ENCODE measurements at places on chromosomes 6 and 20. TPM values are rescaled to one million over a fixed set of nuclear protein-coding genes. Genes with fewer than 3 reads are reported as not detected.
A peak's percentile ranks its signal among the peaks of the same experiment; 100 is the strongest.

The HLA-DQA1 gene
- total RNA-seq: 3.9 TPM

The ID4 gene
- total RNA-seq: not detected

The CYB5R4 gene
- 30.4 TPM for total RNA-seq

The LAMA4 gene
- not detected for total RNA-seq

The FAM184A gene
- total RNA-seq: 3.0 TPM

The SFT2D1 gene
- total RNA-seq: 37.2 TPM

The MCCD1 gene
- not detected for total RNA-seq

The ARMC12 gene
- 0.85 TPM for total RNA-seq

The AVP gene
- total RNA-seq: not detected

The EPB41L1 gene
- 0.62 TPM for total RNA-seq

The C6orf15 gene
- not detected for total RNA-seq

The GTF3C6 gene
- 60.9 TPM for total RNA-seq

The NXT1 gene
- 29.9 TPM for total RNA-seq

DNA sequence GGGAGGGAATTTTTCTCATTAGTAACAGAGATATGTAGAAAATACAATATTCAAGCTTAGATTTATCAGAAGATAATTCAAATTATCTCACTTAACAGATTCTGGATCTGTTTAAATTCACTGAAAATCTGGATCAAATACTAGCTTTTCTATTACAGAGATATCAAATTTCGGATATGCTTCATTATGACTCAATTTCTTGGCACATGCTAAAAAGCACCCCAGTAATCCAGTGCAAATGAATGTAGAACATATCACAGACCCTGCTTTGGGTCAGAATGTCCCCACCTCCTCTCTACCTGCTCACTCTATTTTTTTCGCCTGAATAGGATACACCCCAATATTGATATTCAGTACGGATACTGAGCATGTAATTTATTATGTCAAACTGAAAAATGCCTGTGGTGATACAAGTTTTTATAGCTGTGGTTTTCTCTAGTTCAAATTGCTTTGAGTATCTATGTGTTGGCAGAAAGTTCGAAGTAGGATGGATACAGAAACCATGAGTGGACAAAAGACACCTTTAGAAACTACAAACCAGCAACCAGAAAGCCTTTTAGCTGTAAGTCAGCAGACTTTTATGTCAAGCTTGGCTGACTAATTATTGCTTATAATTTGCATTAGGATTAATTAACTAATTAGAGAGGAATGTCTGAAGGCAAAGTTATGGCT, 290.0 kb downstream of the TFAP2B start:
- no peak for DNase-seq
- no peaks in the 10 kb centered on the region for H3K36me3 ChIP-seq
- H3K4me1 ChIP-seq: no peaks in the 10 kb centered on the region
- no peak overlapping the region for H3K27ac ChIP-seq
- no peak overlapping the region for H3K4me3 ChIP-seq

- H3K27me3 ChIP-seq: no peaks in the 10 kb centered on the region
- DNase-seq: no peak
- no peak overlapping the region for H3K4me3 ChIP-seq
- H3K27ac ChIP-seq: no peak overlapping the region
- H3K36me3 ChIP-seq: peaks cover 27% of the 10 kb centered on the region
- peaks cover 40% of the 10 kb centered on the region for H3K4me1 ChIP-seq
Observed at GRCh38 chr6:36867471-36868224, 7.0 kb downstream of the PPIL1 start.

- H3K36me3 ChIP-seq: no peaks in the 10 kb centered on the region
- no peaks in the 10 kb centered on the region for H3K4me1 ChIP-seq
- H3K27ac ChIP-seq: no peak overlapping the region
- no peaks in the 10 kb centered on the region for H3K27me3 ChIP-seq
Observed at GRCh38 chr6:165952514-165952913, 215.1 kb downstream of the TBXT start.

DNA sequence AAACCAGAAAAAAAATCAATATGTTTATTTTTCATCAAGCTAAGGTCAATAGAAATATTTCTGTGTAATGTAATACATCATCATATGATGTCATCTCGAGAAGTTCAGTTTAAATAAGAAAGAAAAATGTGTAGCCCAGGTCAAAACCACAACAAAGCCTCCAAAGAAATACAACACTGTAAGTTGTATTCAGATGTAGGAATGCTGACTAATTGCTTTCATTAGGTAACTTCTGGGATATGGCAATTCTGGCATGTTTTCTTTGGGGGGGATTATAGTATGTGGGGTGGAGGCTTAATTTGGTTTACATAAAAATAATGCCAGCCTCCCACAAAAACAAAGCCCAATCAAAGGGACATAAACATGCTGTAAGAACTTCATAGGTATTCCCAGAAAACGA, 881.8 kb upstream of the CITED2 start:
- H3K4me1 ChIP-seq: no peaks in the 10 kb centered on the region
- no peaks in the 10 kb centered on the region for H3K27me3 ChIP-seq
- no peaks in the 10 kb centered on the region for H3K36me3 ChIP-seq
- H3K27ac ChIP-seq: no peak overlapping the region
- no peak for DNase-seq

DNA sequence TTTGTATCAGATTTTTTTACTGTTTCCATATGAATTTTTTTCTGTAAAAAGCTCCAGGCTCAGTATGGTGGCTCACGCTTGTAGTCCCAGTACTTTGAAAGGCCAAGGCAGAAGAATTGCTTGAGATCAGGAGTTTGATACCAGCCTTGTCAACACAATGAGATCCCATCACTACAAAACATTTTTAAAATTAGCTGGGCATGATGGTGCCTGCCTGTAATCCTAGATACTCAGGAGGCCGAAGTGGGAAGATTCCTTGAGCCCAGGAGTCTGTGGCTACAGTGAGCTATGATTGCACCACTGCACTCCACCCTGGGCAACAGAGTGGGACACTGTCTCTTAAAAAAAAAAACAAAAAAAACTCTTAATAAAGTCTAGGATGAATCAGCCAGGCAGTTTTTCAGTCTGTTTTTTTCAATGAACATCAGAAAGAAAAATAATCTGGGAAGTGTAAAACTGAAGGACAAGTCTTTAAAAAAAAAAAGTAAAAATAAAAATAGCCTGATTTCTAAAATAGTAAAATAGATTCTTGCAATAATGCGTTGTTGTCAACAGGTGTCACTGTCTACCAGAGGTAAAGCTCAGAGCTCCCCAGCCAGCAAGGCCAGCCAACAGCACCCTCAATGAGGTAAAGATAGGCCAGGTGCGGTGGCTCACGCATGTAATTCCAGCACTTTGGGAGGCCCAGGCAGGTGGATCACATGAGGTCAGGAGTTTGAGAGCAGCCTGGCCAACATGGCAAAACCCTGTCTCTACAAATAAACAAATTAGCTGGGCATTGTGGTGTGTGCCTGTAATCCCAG, 9.3 kb upstream of the ATG5 start:
- peak; percentile 47 for DNase-seq
- no peak overlapping the region for H3K27ac ChIP-seq
- no peaks in the 10 kb centered on the region for H3K36me3 ChIP-seq
- peaks cover 29% of the 10 kb centered on the region for H3K27me3 ChIP-seq
- no peak overlapping the region for H3K4me3 ChIP-seq
- peaks cover 6% of the 10 kb centered on the region for H3K4me1 ChIP-seq

DNA sequence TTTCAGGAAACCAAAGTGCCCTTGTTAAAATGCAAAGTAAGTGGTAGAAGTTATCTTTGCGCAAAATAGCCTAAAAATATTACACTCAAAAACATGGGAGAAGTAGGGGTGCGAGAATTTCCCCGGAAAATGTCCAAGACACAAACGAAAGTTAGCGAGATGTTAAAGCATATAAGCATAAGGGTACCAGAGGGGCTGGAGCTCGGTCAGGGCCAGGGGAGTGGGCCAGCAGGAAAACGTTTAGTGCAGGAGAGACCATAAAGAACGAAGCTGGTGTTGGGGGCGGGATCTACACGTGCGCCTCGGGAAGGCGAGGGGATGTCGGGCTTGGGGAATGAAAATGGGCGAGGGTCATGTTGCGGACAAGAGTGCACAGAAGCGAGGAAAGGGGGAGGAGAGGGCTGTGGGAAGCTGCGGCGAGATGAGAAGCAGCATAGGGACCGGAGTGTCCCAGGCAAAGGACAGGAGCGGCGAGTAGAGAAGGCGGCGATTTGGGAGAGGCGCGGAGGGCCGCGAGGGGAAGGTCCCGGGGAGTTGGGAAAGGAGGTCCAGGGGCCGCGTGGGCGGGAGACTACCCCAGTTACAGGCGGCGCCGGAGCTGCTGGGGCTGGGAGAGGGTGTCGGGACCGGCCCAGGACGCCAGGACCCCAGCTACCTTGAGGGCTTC, 600 bp downstream of the XPO5 start:
- peak overlapping the region; percentile 95 for H3K4me3 ChIP-seq
- no peak for DNase-seq
- no peaks in the 10 kb centered on the region for H3K27me3 ChIP-seq
- H3K27ac ChIP-seq: peak overlapping the region; percentile 88
- peaks cover 20% of the 10 kb centered on the region for H3K36me3 ChIP-seq

GRCh38 chr20:709423-709822, 33.8 kb upstream of the SCRT2 start:
- DNase-seq: no peak
- H3K4me3 ChIP-seq: no peak overlapping the region
- no peaks in the 10 kb centered on the region for H3K4me1 ChIP-seq
- peaks cover 6% of the 10 kb centered on the region for H3K36me3 ChIP-seq

GRCh38 chr20:51800872-51801121, 1.5 kb downstream of the SALL4 start:
- peaks cover 69% of the 10 kb centered on the region for H3K27me3 ChIP-seq
- DNase-seq: no peak
- no peaks in the 10 kb centered on the region for H3K36me3 ChIP-seq
- peaks cover 5% of the 10 kb centered on the region for H3K4me1 ChIP-seq
- H3K4me3 ChIP-seq: peak overlapping the region; percentile 28

DNA sequence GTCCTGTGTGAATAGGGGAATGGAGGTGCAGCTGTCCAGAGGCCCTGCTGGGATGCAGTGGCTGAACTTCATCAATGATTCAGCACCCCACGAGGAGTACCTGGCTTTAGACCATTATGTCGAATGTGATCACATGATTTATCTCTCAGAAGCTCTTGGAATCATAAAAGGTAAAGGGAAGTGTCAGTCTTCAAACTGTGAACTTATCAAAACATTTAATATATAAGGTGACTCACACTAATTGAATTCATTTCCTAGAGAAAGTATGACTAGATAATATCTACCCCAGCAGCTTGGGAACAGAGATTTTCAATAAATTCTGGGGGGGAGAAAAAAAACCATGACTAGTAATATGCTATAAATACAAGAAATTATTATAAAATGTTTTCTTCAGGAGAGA, 29.5 kb downstream of the ALDH8A1 start:
- no peaks in the 10 kb centered on the region for H3K4me1 ChIP-seq
- no peak for DNase-seq
- H3K27ac ChIP-seq: no peak overlapping the region
- no peak overlapping the region for H3K4me3 ChIP-seq
- H3K27me3 ChIP-seq: no peaks in the 10 kb centered on the region

DNA sequence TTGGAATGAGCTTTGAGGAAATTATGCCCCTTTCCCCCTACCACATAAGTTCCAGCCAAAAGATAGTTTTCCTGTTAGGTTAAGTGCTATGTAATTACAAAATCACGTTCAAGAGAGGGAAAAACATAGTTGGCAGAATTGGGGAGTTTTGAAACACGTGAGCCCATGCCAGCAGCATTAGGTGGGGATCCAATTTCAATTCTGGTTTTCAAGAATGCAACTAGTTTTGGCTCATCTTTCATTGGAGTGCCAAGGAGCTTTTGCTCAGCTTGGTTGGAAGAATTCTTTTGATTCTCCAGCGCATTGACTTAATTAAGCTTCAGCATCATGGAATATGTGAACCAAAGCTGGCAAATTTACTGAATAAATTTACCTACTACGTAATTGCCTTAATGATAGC, 95.9 kb downstream of the SAMD5 start:
- H3K4me3 ChIP-seq: no peak overlapping the region
- no peak overlapping the region for H3K27ac ChIP-seq
- H3K4me1 ChIP-seq: no peaks in the 10 kb centered on the region
- no peaks in the 10 kb centered on the region for H3K36me3 ChIP-seq

GRCh38 chr6:24997231-24997630, 61.5 kb upstream of the RIPOR2 start:
- H3K4me3 ChIP-seq: peak overlapping the region; percentile 48
- H3K27ac ChIP-seq: no peak overlapping the region
- H3K36me3 ChIP-seq: peaks cover 38% of the 10 kb centered on the region
- H3K27me3 ChIP-seq: no peaks in the 10 kb centered on the region

GRCh38 chr6:1580109-1580508, 29.6 kb upstream of the FOXC1 start:
- H3K36me3 ChIP-seq: no peaks in the 10 kb centered on the region
- no peaks in the 10 kb centered on the region for H3K4me1 ChIP-seq
- no peak overlapping the region for H3K4me3 ChIP-seq
- peaks cover 5% of the 10 kb centered on the region for H3K27me3 ChIP-seq

GRCh38 chr6:8855411-8855810, 420.1 kb upstream of the SLC35B3 start:
- H3K36me3 ChIP-seq: no peaks in the 10 kb centered on the region
- DNase-seq: no peak
- no peaks in the 10 kb centered on the region for H3K27me3 ChIP-seq
- no peak overlapping the region for H3K4me3 ChIP-seq
- H3K27ac ChIP-seq: no peak overlapping the region

- DNase-seq: no peak
- H3K36me3 ChIP-seq: no peaks in the 10 kb centered on the region
- peak overlapping the region; percentile 58 for H3K27ac ChIP-seq
- H3K27me3 ChIP-seq: peaks cover 83% of the 10 kb centered on the region
Observed at GRCh38 chr6:27553123-27553904, 80.4 kb upstream of the ZNF184 start.

DNA sequence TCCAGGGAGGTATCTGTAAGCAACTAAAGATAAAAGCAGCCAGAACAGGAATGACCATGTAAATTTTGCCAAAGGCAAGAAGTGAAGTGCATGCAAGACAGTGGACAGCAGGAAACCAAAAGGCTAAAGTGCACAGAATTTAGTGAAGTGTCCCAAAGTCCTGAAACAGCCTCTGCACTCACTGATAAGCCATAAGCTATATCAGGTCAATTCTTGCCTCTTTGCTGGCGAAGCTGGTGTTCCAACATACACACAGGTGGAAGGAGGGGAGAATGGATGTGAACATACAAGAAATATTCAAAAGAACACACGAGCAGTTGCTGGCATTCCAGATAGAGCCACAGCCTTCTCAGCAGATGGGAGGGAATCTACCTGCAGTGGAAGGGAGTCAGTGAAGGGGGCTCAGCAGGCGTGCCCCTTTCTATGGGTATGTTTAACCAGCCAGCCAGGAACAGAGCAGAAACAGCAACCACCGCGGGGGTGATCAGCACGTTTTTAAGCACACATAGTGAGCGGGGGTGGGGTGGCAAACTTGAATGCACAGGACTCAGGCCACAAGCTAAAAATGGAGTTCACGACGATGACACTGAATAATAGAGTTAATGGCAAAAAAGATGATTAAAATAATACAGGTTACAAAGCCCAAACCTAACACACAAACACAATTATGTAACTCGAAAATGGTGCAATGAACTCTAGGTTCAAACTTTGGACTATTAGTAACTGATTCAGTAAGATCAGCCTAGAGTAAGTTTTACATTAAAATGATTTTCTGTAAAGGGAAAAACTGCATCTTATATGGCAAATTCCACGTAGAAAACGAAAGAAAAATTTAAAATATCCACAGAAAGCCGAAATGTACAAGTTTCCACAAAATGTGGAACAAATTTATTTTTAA, 1.2 kb downstream of the ECI2 start:
- H3K4me3 ChIP-seq: peak overlapping the region; percentile 82
- H3K27me3 ChIP-seq: no peaks in the 10 kb centered on the region
- peaks cover 16% of the 10 kb centered on the region for H3K4me1 ChIP-seq
- DNase-seq: peak; percentile 40
- peak overlapping the region; percentile 86 for H3K27ac ChIP-seq
- peaks cover 36% of the 10 kb centered on the region for H3K36me3 ChIP-seq

GRCh38 chr6:136039185-136039584, 187.7 kb downstream of the PDE7B start:
- H3K4me3 ChIP-seq: no peak overlapping the region
- no peak overlapping the region for H3K27ac ChIP-seq
